ENCODE measurements at places on chromosomes 16 and 17. TPM values are rescaled to one million over a fixed set of nuclear protein-coding genes. Genes with fewer than 3 reads are reported as not detected.

GDPD1 gene
- 1.9 TPM for total RNA-seq

TBC1D3C gene
- total RNA-seq: not detected

CD300LB gene
- not detected for total RNA-seq

- no peak for DNase-seq
Observed at GRCh38 chr17:81187586-81188490, 21.8 kb upstream of the AATK start.

DNA sequence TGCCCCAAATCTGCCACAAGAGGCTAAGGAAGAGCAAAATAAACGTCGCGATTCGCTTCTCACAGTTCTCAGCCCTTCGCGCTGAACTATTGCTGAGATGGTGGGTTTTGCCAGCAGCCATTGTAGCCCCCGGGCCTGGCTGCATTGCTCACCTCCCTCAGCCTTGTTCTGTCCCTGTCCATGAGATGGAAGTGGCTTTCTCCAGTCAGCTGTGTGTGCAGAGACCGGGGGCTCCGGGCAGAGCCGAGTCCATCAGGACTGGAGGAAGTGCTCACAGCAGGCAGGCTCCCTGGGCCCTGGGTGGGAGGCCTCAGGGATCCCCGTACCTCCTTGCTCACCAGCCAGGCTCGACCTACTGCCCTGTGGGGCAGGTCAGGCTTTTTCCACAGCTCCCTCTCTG, 27.6 kb upstream of the CAPN15 start:
- DNase-seq: no peak

Data from chondrocyte (in vitro differentiated cells).